Thyroid gland (tissue), 4 donors: ENCODE measurements at places on chromosomes 1 and 21. TPM values are rescaled to one million over a fixed set of nuclear protein-coding genes. Genes with fewer than 3 reads are reported as not detected.

GRCh38 chr1:115233598-115233997 is 104.5 kb downstream of the NGF start:
- DNase-seq = no peak

DNA sequence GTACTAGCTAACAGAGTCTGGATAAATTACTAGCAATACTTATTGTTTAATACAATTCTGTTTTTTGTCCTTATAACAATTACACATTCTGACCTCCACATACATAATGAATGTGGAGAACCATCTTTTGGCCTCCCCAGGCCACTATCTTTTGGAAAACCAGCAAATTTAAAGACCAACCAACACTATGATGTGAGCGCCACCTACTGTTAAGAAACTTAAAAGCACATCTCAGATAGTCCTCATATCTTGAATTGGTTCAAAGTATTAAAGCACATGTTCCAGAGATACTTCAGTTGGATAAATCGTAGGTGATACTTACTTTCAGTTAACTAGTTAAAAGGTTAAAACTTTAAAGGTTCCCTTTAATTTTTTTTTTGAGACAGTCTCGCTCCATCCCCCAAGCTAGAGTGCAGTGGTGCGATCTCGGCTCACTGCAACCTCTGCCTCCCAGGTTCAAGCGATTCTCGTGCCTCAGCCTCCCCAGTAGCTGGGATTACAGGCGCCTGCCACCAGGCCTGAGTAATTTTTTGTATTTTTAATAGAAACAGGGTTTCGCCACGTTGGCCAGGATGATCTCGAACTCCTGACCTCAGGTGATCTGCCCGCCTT is 29.3 kb upstream of the USP1 start:
- no peak for DNase-seq

GRCh38 chr21:35005077-35005476 is 44.0 kb downstream of the RUNX1 start:
- DNase-seq = no peak

DNA sequence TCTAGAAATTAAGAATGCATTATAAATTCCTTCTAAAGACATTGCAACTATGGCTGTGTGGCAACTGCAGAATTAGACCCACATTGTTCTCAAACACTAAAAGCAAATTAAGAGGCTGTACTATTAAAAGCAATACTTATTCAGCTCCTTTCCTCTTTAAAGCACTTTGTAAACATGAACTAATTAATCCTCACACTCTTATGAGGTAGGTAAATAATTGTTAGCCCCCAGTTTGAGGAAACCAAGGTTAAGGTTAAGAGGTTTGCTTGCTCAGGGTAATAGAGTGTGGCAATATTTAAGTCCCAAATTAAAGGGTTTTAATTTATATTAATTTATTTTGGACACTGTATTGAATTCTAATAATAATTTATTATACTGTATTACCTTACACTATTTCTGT is 553.8 kb downstream of the LRRIQ3 start:
- DNase-seq = no peak

DNA sequence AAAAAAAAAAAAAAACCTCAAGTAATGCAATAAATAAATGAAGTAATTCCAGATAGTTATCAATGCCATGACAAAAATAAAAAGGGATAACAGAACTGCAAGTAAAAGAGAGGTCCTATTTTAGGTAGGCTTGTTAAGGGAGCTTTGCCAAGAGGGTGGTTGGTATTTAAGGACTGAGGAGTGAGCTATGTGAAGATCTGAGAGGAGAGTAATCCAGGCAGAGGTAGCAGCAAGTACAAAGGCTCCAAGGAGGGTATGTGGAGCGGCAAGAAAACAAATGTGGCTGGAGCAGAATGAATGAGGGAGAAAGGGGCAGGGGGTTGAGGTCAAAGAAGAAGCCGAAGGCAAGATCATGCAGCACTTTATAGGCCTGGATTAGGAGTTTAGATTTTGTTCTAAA is 59.9 kb upstream of the CDC42BPA start:
- no peak for DNase-seq

GRCh38 chr1:8693107-8693506 is 124.3 kb downstream of the RERE start:
- DNase-seq = no peak

DNA sequence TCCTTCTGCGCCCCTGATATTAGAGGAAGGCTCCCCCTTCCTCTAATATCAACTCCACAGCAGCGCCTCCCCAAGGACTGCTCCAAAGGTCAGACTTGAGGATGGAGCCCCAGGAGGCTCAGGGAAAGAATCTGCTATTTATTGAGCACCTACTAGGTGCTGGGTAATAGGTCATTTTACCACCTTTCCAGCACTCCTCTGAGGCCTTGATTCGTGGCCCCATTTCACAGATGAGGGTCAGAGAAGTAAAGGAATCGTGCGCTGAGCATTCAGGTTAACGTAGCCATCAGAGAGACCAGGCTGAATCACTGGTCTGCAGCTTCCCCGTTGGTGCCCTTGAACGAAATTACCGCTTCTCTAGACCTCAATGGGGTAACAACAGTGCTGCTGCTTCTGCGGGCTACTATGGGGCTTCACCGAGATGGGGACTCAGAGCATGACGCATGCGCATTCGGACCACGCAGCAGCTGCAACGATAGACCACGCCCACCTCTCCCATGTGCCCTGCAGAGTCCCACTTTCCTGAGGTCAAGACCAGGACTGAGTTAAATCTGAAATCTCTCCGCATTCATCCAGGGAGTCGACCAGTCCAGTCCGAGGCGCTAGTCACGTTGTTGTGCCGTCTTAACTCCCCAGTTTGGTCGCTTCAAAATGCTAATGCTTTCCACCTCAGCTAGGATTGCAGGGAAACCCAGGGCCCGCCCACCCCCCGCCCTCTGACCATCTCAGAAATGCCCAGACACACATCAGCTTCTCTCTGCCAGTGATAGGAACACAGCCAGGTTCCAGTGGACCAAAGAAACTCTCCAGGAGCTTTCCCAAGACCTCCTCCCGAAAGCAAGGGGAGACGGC is 12.9 kb downstream of the CAMK2N1 start:
- DNase-seq = peak; percentile 57

- DNase-seq = no peak
Observed at GRCh38 chr1:154304664-154305337, 16.1 kb upstream of the AQP10 start.

- DNase-seq = no peak
Observed at GRCh38 chr1:191609305-191609704, 549.0 kb upstream of the RGS18 start.

- no peak for DNase-seq
Observed at GRCh38 chr1:183956559-183957188, 80.9 kb downstream of the COLGALT2 start.

DNA sequence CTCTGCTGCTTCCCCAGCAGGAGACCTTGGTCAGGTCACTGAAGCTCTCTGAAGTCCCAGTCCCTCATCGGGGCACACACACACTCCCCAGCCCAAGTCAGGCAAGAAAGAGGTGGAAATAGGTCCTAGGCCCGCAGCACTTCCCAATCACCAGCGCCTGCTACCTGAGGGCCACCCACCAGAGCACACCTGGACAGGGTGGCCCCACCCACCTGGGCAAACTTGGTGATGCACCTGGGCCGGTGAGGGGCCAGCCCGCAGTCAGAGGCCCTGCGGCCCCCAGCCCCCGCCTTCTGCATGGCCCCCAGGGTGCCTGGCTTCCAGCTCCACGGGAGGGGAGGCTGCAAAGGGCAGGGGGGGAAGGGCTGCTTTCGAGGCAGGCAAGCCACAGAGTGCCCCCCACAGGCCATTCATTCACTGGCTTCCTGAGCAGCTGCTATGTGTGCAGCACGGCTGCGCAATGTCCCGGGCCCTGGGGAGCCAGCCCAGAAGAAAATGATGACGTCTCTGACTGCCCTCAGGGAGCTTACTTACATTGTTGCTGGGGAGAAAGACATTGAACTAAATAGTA is 4.7 kb downstream of the SH2D5 start:
- DNase-seq = no peak

- DNase-seq = no peak
Observed at GRCh38 chr21:42022091-42022430, 11.9 kb upstream of the ZBTB21 start.

DNA sequence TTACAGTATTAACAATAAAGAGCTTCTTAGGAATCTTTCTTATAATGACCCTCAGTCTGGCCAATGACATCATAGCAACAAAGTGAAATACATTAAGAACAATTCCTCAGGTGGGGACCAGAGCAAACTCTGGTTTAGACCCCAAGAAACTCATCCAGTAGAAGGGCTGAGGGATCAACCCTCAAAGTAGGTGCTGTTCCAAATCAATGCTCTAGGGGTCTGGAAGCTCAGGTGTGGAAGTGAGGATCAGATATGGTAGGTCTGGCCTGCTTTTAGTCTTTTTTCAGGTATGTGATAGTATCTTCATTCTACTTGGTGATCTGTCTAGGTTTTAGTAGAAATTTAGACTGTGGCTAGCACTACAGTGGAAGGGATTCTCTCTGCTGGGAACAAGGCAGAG is 291.7 kb downstream of the PDE4B start:
- no peak for DNase-seq

GRCh38 chr1:186683652-186684410 is 3.6 kb upstream of the PTGS2 start:
- no peak for DNase-seq

- no peak for DNase-seq
Observed at GRCh38 chr1:169217636-169218035, 111.1 kb downstream of the ATP1B1 start.

- no peak for DNase-seq
Observed at GRCh38 chr21:32710987-32711386, 16.8 kb downstream of the SYNJ1 start.

DNA sequence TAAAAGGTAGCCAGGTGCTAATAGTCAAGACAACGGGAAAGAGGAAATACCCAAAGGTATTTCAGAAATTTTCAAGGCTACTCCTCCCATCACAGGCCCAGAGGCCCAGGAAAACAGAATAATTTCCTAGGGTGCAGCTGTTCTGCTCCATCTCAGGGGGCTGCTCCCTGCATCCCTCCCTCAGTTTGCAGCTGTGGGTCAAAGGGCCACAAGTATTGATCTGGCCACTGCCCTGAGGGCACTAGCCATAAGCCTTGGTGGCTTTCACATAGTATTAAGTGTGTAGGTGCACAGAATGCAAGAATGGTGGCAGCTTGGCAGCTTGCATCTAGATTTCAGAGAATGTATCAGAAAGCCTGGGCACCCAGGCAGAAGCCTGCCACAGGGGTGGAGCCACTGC is 179.5 kb downstream of the TTLL7 start:
- no peak for DNase-seq

- DNase-seq = peak; percentile 27
Observed at GRCh38 chr1:35808450-35809113, 766 bp downstream of the AGO4 start.

GRCh38 chr1:186503190-186503589 is 42.3 kb upstream of the PDC start:
- DNase-seq = no peak

DNA sequence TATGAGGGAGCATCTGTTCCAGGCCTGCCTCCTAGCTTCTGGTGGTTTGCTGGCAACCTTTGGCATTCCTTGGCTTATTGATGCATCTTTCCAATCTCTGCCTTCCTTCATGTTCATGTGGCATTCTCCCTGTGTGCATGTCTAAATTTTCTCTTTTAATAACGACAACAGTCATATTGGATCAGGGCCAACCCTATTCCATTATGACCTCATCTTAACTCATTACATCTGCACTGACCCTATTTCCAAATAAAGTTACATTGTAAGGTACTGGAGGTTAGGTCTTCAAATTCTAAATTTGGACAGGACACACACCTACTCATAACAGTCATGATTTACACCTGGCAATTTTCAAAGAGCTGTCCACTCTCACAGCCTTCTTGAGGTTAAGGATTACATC is 117.2 kb upstream of the FGGY start:
- DNase-seq = no peak

Gene DCST1
- 0.24 TPM for total RNA-seq

Gene LAMTOR2
- 44.1 TPM for total RNA-seq

Gene FCGR1A
- 13.5 TPM for total RNA-seq

Gene PEX11B
- 35.4 TPM for total RNA-seq

Gene SPRR2F
- not detected for total RNA-seq

Gene COL11A1
- total RNA-seq = 0.75 TPM

Gene COL24A1
- total RNA-seq = 0.63 TPM

Gene NBPF11
- total RNA-seq = 13.7 TPM

Gene PTGFR
- 1.8 TPM for total RNA-seq

Gene BCL2L15
- 0.67 TPM for total RNA-seq

Gene ATP5PF
- 132 TPM for total RNA-seq

Gene ASCL5
- total RNA-seq = not detected

Gene ZBTB8A
- total RNA-seq = 10.6 TPM
